ENCODE measurements at places on chromosomes 13 and 19.

GRCh38 chr13:111058796-111059506, 56.2 kb upstream of the ARHGEF7 start:
- no peak for DNase-seq
- H3K27ac ChIP-seq: no peak overlapping the region
- H3K36me3 ChIP-seq: no peaks in the 10 kb centered on the region
- H3K27me3 ChIP-seq: no peaks in the 10 kb centered on the region

GRCh38 chr19:44623080-44623479, 9.7 kb downstream of the IGSF23 start:
- no peak overlapping the region for H3K4me3 ChIP-seq
- no peak overlapping the region for H3K27ac ChIP-seq
- H3K27me3 ChIP-seq: no peaks in the 10 kb centered on the region
- H3K4me1 ChIP-seq: no peaks in the 10 kb centered on the region
- no peak for DNase-seq

DNA sequence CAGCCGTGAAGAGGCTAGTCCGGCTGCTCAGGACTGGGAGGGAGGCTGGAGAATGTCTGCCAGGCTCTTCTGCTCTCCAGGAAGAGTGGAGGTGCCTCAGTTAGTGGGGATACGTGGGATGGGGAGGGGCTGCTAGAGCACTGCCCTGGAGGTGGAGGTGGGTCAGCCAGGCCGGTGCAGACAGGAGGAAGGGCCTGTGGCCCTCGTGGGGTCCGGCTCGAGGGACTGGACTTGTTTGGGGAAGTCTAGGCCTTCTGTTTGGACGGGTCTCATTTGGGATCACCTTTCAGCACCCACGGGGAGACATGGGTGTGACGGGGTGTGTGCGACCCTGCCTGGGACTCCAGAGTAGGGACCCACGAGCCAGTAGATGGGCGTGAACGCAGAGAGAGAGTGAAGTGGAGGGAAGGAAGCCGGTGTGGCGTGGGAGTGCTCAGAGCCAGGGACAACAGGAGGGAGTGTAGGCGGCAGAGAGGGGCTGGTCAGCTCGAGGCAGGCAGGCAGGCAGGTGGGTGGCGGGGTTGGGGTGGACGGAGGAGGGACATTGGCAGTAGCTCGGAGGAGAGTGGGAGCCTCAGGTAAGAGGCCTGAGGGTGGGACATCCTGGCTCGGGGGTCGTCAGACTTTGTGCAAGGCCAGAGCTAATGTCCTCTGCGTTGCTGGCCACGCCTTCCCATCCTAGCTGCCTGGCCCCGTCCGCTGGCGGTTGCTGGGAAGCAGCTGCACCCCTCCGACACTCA, 11.5 kb downstream of the EPN1 start:
- H3K27me3 ChIP-seq: no peaks in the 10 kb centered on the region
- H3K4me1 ChIP-seq: peaks cover 3% of the 10 kb centered on the region
- no peak overlapping the region for H3K4me3 ChIP-seq
- H3K36me3 ChIP-seq: peaks cover 55% of the 10 kb centered on the region
- DNase-seq: no peak

- H3K27me3 ChIP-seq: no peaks in the 10 kb centered on the region
- H3K4me3 ChIP-seq: no peak overlapping the region
- H3K36me3 ChIP-seq: no peaks in the 10 kb centered on the region
- H3K27ac ChIP-seq: no peak overlapping the region
- DNase-seq: no peak
- peaks cover 27% of the 10 kb centered on the region for H3K4me1 ChIP-seq
Measured at GRCh38 chr13:97382276-97382675, 51.7 kb upstream of the RAP2A start.

DNA sequence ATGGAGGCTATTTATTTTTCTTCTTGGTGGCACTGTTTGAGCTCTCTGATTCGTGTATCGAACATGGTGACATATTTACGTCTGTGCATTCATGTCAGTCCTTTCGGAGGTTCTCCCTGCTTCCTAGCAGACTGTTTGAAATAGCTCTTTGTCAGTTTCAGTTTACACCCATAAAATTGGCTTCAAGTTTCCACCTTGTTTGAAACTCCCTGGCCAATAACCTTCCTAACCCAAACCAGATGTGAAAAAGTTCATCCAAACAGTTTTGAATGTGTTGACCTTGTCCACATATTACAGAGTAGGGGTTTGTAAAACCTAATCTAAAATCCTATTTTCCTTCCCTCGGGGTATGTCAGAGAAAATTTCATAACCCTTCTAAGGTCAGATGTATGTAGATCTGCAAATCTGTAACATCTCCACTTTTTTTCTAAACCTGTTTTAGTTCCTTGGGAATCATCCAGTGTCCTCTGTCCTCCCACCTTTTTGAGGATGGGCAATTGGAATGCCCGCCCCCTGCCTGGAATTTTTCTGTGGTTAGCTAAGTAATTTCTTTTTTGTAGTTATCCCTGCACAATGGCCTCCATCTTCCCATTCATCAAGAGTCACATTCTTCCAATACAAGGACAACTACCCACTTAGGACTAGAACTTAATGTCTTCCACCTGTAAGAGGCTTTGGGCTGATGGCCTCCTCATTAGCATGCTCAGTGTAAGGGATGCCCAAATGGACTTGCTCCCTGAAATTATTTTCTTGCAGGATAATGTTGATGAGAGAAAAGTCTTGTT, 499.8 kb downstream of the GPC6 start:
- H3K36me3 ChIP-seq: no peaks in the 10 kb centered on the region
- no peak overlapping the region for H3K27ac ChIP-seq
- no peaks in the 10 kb centered on the region for H3K27me3 ChIP-seq
- H3K4me1 ChIP-seq: peaks cover 4% of the 10 kb centered on the region
- no peak for DNase-seq

- no peak for DNase-seq
- no peaks in the 10 kb centered on the region for H3K27me3 ChIP-seq
- H3K4me1 ChIP-seq: peaks cover 7% of the 10 kb centered on the region
- H3K4me3 ChIP-seq: no peak overlapping the region
- no peak overlapping the region for H3K27ac ChIP-seq
Measured at GRCh38 chr13:114099918-114100445, 32.4 kb downstream of the RASA3 start.

- H3K27ac ChIP-seq: peak overlapping the region; percentile 87
- H3K4me3 ChIP-seq: no peak overlapping the region
- no peaks in the 10 kb centered on the region for H3K36me3 ChIP-seq
- H3K27me3 ChIP-seq: no peaks in the 10 kb centered on the region
- peaks cover 73% of the 10 kb centered on the region for H3K4me1 ChIP-seq
- no peak for DNase-seq
Measured at GRCh38 chr19:19388568-19389555, 16.6 kb upstream of the GATAD2A start.

- no peaks in the 10 kb centered on the region for H3K36me3 ChIP-seq
- H3K27ac ChIP-seq: no peak overlapping the region
- no peak overlapping the region for H3K4me3 ChIP-seq
Measured at GRCh38 chr13:36059321-36059720, 71.9 kb downstream of the DCLK1 start.

DNA sequence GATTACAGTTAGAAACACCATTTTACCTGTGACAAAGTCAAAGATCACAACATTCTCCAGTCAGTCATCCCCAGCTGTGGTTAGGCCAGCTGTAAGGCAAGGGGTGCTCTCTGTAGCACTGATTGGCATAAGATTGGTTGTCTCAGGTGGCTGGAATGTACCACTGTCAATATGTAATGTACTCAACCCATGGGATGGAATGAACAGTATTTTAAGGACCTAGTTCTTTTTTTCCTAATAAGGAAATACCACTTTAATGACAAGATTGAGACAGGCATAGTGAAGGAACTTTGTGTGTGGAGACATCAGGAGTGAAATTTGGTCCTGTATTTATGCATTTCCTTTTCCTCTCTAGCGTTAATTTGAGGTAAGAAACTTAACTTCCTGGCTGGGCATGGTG, 310.7 kb downstream of the ITGBL1 start:
- no peaks in the 10 kb centered on the region for H3K4me1 ChIP-seq
- H3K4me3 ChIP-seq: no peak overlapping the region
- H3K27ac ChIP-seq: no peak overlapping the region
- no peaks in the 10 kb centered on the region for H3K36me3 ChIP-seq

Data from thyroid gland (tissue), 4 donors.